Stimulated activated CD4-positive, alpha-beta T cell treated with anti-CD3 and anti-CD28 coated beads, Interleukin-1b, Interleukin-23, amount 100 ng/mL, for 24 hours (primary cell): ENCODE measurements at places on chromosomes 11 and 22.

- no peak for DNase-seq
Measured at GRCh38 chr11:10600570-10601248, 32.2 kb upstream of the LYVE1 start.

DNA sequence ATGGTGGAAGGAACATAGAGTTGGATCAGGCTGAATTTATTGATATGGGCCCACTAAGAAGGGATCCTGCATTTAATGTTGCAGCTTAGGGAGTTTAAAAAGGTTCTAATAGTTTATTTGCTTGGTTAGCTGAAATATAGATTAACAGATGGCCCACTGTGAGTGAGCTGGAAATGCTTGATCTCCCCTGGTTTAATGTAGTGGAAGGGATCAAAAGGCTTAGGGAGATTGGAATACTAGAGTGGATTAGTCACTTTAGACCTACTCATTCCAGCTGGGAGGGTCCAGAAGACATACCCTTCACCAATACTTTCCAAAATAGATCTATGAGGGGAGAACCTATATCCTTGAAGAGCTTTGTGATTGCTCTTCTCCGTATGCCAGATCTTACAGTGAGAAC is 130.1 kb upstream of the ZC3H12C start:
- DNase-seq = no peak

DNA sequence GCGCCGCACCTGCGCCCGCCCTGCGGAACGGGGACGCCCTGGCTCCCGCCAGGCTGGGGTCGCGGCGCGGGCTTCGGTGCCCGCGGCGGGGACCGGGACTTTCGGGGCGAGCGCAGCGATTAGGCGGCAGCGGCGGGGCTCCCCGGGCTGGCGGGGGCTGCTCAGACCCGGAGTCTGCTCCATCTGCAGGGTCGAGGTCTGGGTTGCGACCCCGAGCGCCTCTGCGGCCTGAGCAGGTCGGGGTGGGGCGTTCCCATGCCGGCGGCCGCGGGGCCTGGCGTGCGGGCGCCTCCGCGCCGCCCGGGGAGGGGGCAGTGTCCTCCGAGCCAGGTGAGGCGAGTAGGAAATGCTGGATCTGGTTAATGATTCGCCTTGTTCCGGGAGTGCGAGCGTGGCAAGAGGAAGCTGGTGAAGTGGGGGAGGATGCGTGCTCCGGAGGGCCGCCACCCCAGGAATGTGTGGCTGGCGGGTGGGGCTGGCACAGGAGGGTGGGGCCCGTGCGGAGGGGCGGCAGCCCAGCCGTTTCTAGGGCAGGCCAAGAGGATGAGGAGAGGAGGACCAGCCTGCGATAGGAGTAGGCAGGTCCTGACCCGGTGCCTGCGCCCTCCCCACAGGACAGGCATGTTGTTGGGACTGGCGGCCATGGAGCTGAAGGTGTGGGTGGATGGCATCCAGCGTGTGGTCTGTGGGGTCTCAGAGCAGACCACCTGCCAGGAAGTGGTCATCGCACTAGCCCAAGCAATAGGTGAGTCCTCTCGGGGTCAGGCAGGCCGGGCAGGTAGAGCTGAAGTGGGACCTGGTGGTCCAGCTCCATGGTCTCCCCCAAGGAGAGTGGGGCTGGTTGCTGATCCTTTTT is 606 bp downstream of the RASSF7 start:
- DNase-seq = no peak

- DNase-seq = no peak
Measured at GRCh38 chr22:46750863-46751443, 11.5 kb upstream of the TBC1D22A start.

GRCh38 chr11:107577346-107577711 is 11.8 kb upstream of the ALKBH8 start:
- no peak for DNase-seq

DNA sequence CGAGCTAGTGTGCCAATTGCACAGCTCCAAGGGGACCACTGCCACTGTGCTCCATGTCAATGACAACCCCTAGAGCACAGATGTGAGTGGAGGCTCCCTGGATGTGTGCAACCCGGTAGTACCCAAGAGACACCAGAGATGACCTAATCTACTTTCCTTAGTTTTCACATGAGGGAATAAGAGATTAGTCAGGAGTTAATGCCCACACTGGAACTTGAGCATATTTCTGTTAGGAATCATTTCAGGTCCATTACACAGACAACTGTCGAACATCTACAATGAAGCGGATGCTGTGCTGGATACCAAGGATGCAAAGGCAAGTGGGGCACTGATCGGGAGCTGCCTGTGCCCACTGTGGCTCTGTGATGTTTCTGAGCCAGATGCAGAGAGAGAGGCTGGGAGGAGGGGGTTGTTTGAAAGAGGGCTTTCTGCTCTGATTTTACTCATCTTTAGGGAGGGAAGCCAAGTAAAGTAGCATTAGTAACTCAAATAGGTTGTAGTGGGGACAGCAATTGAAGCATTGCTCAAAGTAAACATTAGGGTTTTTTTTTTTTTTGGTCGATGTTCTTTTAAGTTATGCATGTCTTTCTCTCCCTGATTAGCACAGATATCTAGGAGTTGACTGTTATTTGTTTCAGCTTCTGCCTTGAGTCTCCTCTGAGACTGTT is 82.5 kb upstream of the SORL1-AS1 start:
- DNase-seq = no peak

DNA sequence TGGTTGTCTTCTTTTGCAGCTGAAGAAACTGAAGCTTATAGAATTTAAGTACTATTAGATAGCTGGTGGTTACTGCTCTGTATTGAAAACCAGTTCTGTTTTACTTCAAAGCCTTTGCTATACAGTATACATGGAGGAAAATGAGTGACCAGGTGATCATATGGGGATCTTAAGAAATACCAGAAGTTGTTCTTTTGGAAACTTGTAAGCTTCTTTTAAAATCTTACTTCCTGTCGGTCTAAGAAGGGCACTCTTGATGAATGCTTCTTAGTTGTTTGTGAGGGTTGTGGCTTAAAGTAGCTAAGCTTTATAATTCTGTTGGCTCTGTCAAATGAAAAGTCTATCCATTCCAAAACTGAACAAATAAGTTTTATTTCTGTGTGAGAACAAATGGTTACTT is 55.2 kb downstream of the PDE3B start:
- no peak for DNase-seq

- no peak for DNase-seq
Measured at GRCh38 chr22:44379817-44380755, 67.3 kb upstream of the SHISAL1 start.

- no peak for DNase-seq
Measured at GRCh38 chr11:67160045-67160444, 41.0 kb downstream of the KDM2A start.

- DNase-seq = no peak
Measured at GRCh38 chr11:96906476-96906875, 516.7 kb downstream of the JRKL start.

DNA sequence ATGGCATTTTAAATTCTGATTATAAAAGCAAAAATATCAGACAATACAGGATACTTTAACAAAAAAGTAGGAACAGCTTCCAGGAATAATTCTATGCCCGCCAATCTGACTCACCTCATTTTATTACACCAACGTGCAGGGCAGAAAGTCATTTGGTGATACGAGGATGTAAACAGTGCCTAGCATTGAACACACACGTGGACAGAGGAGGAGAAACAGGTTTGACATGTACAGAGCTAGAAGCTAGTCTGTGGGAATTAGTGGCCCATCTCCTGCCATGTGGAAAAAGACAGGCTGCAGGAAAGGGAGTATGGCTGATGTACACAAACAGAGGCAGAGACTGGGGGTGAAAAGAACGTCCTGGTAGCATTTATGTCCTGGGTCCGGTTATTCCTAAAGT is 9.0 kb upstream of the SPINDOC start:
- no peak for DNase-seq

DNA sequence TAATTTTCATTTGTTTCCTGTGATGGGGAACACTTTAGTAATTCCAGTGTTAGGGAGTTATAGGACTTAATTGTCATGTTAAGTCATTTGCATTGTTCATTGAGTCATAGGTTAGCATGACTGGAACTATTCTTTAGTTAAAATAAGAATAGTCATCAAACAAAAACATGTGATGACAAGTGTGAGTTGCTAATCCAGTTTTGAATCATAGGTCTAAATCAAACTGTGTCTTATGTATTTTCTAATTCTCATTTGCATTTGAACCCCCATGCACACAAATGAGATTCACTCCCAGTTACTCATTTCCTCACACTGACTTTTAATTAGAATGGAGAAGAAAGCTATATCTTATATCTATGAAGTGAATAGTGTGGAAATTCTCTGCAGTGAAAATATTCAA is 405.6 kb downstream of the LRRC4C start:
- no peak for DNase-seq

- DNase-seq = no peak
Measured at GRCh38 chr22:30873086-30873650, 95.4 kb downstream of the MORC2 start.

- no peak for DNase-seq
Measured at GRCh38 chr22:41380993-41381328, 781 bp upstream of the TEF start.

DNA sequence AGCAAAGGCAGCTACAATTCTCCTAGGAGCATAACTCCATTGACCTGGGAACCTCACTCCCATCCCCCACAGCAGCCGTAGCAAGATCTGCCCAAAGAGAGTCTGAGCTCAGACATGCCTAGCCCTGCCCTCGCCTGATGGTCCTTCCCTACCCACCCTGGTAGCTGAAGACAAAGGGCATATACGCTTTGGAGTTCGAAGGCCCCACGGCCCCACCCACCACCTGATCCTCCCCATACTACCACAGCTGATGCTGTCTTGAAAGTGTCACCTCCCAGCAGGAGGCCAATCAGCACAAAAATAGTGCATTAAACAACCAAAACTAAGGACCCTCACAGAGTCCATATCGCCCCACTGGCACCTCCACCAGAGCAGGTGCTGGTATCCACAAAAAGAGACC is 22.6 kb upstream of the GNAZ start:
- DNase-seq = no peak

GRCh38 chr11:133830931-133831907 is 14.1 kb downstream of the SPATA19 start:
- DNase-seq = no peak

DNA sequence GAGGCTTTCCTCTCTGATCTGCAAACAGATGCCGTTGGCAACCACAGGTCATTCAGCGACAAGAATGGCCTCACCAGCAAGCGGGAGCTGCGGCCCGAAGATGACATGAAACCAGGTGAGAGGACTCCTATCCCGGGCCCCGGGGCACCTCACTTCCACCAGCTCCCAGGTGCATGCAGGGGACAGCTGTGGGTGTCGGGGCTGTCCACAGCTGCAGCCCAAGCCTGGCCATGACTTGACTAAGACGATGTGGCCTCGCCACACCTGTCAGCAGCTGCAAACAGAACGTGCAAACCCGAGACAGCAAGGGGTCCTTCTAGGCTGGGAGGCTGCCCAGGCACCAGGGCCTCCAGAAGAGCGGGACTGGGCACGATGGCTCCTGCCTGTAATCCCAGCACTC is 3.6 kb downstream of the GAL start:
- DNase-seq = no peak

- DNase-seq = no peak
Measured at GRCh38 chr11:82195283-82195682, 538.4 kb downstream of the FAM181B start.

- no peak for DNase-seq
Measured at GRCh38 chr11:54558407-54558806, 45.4 kb downstream of the OR4C46 start.

GRCh38 chr11:123306531-123306930 is 111.5 kb upstream of the CLMP start:
- no peak for DNase-seq

DNA sequence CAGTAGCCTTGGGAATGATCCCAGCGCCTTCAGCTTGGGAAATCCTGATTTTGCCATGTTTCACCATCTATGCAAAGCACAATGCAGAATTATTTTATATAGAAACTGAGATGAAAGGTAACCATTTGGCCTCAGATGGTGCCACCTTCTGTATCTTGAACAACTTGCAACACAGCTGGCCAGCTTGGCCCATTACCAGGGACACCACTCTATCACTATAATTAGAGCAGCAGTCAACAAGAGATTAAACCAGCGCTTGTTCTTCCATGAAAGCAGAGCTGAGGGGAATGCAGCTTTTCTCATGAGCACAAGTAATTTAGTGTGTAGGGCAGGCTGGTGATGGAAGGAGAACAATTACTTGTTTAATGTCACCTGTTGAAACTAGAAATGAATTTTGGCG is 6.7 kb upstream of the ZDHHC13 start:
- DNase-seq = no peak
